ENCODE measurements at places on chromosomes 3 and 15.
A peak's percentile ranks its signal among the peaks of the same experiment; 100 is the strongest.

GRCh38 chr3:114259566-114259965 is 22.2 kb upstream of the ZNF80 start:
- no peak for DNase-seq

DNA sequence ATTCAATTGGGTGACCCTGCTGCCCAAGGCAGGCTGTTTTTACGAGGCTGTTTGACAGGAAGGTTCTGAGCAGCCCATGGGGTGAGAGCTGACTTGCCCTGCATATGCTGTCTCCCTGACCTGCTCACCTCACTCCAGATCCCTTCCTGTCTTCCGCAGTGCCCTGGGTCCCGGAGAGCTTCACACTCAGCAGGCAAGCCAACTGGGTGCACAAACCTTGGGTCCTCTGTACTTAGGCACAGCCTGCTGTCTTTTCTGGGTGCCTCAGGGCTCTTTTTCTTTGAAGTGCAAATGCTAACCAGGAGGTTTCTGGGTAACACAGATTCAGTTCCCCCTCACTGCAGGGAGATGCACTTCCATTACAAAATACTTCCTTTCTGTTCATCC is 32.8 kb downstream of the ZXDC start:
- DNase-seq: no peak

DNA sequence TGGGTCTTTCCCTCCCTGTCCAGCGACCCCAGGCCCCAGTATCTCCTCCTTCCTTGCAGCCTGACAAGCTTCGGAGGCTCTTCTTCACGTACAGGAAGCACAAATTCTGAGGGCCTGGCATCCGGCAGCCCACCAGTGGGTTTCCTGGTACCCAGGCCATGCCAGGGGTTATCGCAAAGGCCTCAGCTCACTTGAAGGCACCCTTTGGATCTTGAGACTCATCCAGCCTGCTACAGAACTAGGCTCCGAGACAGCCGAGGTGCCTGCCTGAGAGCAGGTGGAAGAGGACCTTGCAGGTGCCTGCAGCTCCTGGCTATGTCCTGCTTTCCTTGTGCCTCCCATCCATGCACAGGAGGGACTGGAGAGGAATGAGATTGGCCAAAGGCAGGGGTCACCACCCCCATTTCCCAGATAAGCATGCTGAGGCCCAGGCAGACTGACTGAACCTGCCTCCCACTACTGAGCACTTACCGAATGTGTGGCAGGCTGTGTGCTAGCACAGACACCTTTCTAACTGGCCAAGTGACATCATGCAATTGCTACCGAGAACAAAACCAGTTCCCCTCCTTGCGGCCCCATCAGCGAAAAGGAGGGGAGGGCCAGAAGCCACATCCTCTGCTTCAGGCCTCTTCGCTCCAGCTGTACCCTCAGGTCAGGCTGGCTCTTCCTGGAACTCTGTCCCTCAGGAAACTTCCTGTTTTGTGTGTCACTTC is 11.2 kb downstream of the SH2D7 start:
- peak; percentile 42 for DNase-seq

DNA sequence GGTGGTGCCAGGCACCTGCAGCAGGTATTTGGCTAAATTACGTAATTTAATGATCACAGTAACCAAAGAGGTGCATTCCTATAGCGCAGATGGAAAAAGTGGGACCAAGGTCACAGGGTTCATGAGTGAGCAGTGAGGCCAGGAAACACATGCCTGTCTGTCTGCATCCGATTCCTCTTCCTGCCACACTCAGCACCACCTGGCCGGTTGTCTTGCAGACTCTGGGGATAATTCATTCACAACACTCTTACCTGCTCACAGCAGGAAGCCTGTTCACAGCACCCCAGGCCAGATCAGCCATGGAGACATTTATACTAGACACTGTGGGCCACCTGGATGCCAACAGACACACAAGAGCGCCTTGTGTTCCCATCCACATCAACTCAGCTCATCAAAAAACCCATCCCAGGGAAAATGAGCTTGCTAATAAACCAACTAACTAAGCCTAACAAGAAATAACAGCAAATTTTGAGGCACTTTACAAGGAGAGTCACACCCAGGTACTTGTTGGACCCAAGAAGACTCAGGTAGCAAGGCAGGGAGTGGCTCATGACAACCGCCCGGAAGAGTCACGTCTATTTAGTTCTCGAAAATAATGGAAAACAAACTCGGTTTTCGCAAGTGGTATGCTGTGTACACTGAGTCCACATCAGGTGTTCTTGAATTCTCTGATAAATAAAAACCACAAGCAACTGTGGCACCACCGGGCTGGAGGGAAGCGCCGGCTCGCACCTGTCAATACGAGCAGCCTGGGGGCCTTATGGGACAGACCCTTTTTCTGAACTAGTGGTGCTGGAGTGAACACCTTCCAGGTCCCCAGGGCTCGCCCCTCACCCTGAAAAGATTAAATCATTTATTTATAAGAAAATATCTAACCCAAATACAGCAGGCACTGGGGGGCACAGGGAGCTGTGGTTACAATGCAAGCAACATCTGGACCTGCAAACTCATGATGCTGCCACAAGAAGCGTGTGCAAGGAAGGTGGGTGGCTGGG is 40.5 kb downstream of the FAM174B start:
- no peak for DNase-seq

DNA sequence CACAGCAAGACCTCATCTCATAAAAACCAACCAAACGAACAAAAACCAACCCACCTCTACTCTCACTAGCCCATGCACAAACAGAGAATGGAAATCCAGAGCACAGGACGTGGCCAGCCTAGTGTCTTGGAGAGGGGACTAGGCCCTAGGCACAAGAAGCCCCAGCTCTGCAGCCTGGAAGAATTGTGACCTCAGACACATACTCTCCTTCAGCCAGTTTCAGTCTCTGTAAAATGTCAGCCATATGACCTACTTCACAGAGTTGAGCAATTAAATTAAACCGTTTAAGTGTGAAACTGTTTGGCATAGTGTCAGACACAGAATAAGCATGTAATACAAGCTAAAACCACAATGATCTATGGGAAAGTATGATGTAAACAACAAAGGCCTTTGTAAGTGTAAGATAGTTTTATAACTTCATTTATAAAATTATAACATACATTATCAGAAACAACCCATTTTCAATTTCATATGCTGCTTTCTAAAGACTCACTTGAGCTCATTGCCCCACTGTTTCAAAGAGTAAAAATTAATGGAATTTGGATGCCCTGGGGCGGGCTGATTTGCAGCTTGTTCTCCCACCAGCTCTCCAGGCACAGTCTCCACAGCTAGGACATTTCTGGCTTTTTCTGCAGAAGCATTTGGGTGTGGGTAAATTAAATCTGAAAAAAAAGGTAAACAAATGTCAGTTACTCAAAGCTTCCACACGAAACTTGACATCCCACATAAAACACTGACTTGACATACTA is 32.9 kb downstream of the TBC1D2B start:
- no peak for DNase-seq

GRCh38 chr15:64970698-64971097 is 19.0 kb downstream of the SPG21 start:
- no peak for DNase-seq

- DNase-seq: no peak
Measured at GRCh38 chr3:54713031-54713430, 214.8 kb downstream of the LRTM1 start.

DNA sequence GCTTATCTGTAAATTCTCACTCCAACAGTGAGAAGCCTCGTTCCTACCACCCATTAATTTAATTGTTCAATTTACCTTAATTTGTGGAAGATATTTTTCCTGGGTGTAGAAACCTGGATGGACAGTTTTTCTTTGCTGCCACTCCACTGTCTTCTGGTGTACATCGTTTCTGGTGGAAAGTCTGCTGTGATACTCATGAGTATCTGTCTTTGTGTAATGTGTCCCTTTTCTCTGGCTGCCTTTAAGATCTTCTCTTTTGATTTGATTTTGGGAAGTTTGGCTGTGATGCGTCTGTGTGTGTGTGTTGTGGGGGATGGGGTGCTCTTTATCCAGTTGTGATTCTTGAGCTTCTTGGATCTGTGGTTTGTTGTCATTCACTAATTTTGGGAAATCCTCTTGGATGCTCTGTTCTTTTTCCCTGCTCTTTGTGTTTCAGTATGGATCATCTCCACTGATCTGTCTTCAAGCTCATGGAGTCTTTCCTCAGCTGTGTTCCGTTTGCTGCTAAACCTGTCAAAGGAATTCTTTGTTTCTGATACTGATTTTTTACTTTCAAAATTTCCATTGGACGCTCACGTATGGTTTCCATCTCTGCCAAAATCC is 42.2 kb upstream of the NR2C2 start:
- DNase-seq: no peak

DNA sequence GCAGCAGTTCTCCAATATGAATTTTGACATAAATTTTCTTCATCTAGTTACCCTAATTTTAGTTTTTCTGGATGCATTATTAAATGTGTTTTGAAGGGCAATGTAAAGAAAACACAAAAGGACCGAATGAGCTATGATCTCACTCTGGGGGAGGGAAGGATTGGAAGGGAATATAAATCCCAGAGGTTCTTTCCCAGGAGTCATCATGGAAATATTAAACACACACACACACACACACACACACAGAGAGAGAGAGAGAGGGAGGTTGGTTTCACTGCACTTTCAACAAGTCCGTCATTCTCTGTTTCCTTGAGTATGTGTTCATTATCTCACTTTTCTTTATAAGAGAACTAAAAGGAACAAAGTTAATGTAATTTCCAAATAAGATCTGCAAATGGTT is 70.7 kb upstream of the DCBLD2 start:
- no peak for DNase-seq

- no peak for DNase-seq
Measured at GRCh38 chr15:74790080-74790916, 8.4 kb downstream of the CSK start.

DNA sequence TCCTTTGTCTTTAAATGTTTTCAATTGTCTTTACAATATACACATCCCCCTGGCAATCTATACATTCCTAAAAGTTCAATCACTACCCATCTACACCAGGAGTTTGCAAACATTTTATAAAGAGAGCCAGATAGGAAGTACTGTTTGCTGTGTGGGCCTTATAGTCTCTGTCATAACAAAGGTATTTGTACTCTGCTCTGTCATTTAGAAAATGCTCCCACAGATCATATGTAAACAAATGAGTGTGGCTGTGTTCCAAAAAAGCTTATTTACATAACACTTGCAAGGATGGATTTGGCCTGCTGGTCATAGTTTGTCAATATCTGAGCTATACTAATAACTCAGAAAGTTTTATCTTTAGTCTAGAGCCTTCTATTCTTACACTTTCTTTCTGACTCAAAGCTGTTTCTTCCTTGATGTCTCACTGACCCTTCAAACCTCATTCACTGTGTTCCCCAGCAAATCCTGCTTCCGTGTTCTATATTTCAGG is 511.9 kb downstream of the GBE1 start:
- DNase-seq: no peak

- DNase-seq: no peak
Measured at GRCh38 chr15:71683411-71684274, 126.7 kb upstream of the NR2E3 start.

DNA sequence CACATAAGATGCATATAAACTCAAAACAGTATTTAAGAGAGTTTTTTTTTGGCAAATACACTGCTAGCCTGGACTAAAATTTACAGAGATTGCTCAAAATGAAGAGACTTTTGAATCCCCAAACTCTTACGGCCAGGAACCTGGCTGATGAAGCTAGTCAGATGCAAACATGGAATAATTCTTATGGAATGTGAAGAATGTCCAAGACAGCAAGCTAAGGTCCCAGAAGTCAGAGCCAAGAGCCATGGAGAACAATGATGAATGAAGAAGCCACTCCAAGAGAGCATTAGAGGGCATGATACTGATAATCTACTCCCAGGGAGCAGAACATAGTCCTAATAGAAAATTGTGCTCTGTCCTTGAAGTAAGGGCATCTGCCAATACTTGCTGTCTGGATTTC is 705.5 kb downstream of the DIPK2A start:
- DNase-seq: no peak

Measured in stimulated activated CD4-positive, alpha-beta T cell treated with anti-CD3 and anti-CD28 coated beads, Interleukin-12 subunit alpha, Interleukin-12 subunit beta, amount 100 ng/mL, for 24 hours (primary cell).